Memory B cell (primary cell): ENCODE measurements at places on chromosomes 16 and 17.

DNA sequence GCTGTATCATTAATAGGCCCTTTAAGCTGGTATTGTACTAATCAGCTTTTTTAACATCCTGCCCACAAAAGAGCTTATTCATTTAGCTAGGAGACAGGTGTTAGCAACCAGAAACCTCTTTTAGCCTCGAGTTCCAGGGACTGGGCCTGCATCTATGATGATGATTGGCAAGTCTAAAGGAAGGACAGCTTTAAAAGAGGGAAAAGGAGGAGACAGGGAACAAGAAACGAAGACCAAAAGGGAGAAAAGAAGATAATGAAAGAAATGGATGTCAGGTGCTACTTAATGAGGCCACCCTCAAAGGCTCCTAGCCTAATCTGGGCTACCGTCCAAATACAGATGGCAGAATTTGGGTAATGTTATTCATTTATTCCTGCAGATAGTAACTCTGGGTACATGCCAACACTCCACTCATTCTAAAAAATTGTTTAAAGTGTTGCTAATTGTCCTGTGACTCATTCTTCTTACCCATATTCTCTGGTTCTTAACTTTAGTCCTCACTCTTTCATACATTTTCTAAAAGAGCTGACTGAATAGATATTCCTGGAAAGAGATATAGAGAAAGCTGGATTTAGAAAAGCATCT is 18.7 kb upstream of the RFFL start:
- H3K27ac ChIP-seq: peak overlapping the region; percentile 9
- H3K36me3 ChIP-seq: no peaks in the 10 kb centered on the region
- H3K4me3 ChIP-seq: no peak overlapping the region
- H3K27me3 ChIP-seq: no peaks in the 10 kb centered on the region
- peaks cover 36% of the 10 kb centered on the region for H3K4me1 ChIP-seq
- no peak for DNase-seq

- no peak overlapping the region for H3K4me3 ChIP-seq
- no peaks in the 10 kb centered on the region for H3K27me3 ChIP-seq
- H3K4me1 ChIP-seq: peaks cover 11% of the 10 kb centered on the region
Observed at GRCh38 chr17:8839410-8839935, 28.0 kb downstream of the PIK3R6 start.

GRCh38 chr17:45190503-45191255 is 29.0 kb downstream of the HEXIM2 start:
- no peak overlapping the region for H3K27ac ChIP-seq
- DNase-seq: no peak
- H3K4me3 ChIP-seq: no peak overlapping the region
- H3K27me3 ChIP-seq: peaks cover 2% of the 10 kb centered on the region
- H3K36me3 ChIP-seq: no peaks in the 10 kb centered on the region

DNA sequence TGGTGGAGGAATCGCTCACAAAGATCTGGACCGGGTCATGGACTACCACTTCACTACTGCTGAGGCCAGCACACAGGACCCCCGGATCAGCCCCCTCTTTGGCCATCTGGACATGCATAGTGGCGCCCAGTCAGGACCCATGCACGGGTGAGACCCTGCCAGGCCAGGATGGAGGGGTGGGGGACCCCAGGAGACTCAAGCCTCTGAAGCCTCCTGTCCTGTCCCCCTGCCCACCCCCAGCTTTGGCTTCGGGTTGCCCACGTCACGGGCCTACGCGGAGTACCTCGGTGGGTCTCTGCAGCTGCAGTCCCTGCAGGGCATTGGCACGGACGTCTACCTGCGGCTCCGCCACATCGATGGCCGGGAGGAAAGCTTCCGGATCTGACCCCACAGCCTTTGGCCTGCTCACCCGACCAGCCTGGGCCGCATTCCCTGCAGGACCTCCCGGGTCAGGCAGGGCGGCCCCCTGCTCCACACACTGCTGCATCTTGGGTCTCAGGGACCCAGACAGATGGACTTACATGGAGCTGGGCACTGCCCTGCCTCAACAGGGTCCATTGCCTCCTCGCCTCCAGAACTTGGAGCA is 3.8 kb downstream of the BCKDK start:
- H3K4me3 ChIP-seq: no peak overlapping the region
- no peaks in the 10 kb centered on the region for H3K27me3 ChIP-seq
- peaks cover 16% of the 10 kb centered on the region for H3K4me1 ChIP-seq
- H3K36me3 ChIP-seq: peaks cover 3% of the 10 kb centered on the region

DNA sequence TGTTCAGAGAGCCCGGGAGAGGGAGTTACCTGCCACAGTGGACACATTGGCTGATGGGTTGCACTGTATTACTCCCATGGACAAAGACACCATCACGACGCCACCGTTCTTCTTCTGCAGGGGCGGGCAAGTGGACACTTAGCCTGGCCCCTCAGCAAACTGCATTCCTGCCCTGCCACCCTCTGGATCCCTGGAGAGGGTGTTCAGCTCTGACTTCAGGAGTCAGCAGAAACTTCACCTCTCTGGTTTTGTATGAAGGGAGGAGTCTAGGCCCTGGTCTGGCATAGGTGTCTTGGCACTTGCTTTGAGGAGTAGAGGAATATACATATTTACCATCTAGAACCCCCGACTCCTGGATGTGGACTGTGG is 9.3 kb downstream of the DPEP2 start:
- no peak overlapping the region for H3K4me3 ChIP-seq
- peaks cover 31% of the 10 kb centered on the region for H3K4me1 ChIP-seq
- no peak for DNase-seq
- no peaks in the 10 kb centered on the region for H3K36me3 ChIP-seq
- H3K27me3 ChIP-seq: no peaks in the 10 kb centered on the region

DNA sequence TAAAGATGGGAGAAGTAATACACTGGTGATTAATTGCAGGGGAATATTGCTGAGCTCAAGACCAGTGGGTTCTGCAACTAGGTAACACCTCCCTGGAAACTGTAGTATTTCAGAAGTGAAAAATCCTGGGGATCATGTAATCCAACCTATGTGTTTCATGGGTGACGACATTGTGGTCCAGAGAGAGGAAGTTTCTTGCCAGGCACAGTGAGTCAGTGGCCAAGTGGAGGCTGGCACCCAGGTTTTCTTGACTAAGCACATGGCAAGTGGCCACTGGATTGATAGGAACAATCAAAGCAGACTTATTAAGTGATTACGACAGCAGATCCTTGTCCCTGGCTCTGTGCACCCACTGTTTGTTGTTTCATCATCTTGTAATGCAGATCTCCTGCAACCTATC is 14.6 kb upstream of the CIITA start:
- no peak overlapping the region for H3K4me3 ChIP-seq
- H3K27me3 ChIP-seq: no peaks in the 10 kb centered on the region
- peaks cover 33% of the 10 kb centered on the region for H3K4me1 ChIP-seq
- peaks cover 31% of the 10 kb centered on the region for H3K36me3 ChIP-seq
- no peak for DNase-seq

GRCh38 chr17:21535686-21536375 is 156.5 kb upstream of the KCNJ18 start:
- H3K36me3 ChIP-seq: peaks cover 35% of the 10 kb centered on the region
- H3K4me1 ChIP-seq: no peaks in the 10 kb centered on the region

DNA sequence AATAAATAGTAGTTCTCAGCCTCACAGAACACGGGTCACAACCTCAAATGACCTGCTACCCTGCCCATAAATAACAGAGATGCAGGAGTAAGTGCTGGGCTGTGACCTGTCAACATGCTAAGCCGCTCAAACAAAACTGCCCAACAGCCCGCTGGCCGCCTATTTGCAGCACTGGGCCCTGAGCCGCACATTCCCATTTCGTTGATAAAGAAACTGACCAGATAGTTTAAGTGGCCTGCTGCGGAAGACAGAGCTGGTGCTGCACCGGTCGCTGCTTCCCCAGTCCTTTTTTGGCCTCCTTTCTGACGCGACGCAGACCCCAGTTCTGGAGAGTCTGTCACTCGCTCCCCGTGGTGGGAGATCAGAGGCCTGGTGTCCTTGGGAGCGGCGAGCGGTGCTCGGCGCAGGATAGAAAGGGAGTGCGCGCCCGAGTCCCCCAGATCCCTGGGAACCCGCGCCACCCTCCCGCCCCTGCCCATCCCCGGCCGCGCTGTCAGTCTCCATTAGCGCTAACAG is 349 bp upstream of the SLC6A2 start:
- H3K4me3 ChIP-seq: no peak overlapping the region
- H3K27me3 ChIP-seq: peaks cover 10% of the 10 kb centered on the region
- no peak overlapping the region for H3K27ac ChIP-seq
- no peaks in the 10 kb centered on the region for H3K4me1 ChIP-seq
- no peaks in the 10 kb centered on the region for H3K36me3 ChIP-seq
- no peak for DNase-seq

- H3K36me3 ChIP-seq: peaks cover 39% of the 10 kb centered on the region
- H3K27ac ChIP-seq: no peak overlapping the region
- H3K4me1 ChIP-seq: peaks cover 10% of the 10 kb centered on the region
- H3K27me3 ChIP-seq: no peaks in the 10 kb centered on the region
- H3K4me3 ChIP-seq: no peak overlapping the region
Observed at GRCh38 chr17:12098568-12098967, 77.9 kb downstream of the MAP2K4 start.

GRCh38 chr16:89315271-89315670 is 97.8 kb downstream of the ZNF778 start:
- H3K4me3 ChIP-seq: no peak overlapping the region
- peaks cover 65% of the 10 kb centered on the region for H3K4me1 ChIP-seq
- peaks cover 6% of the 10 kb centered on the region for H3K36me3 ChIP-seq
- no peak for DNase-seq
- peak overlapping the region; percentile 78 for H3K27ac ChIP-seq
- no peaks in the 10 kb centered on the region for H3K27me3 ChIP-seq

DNA sequence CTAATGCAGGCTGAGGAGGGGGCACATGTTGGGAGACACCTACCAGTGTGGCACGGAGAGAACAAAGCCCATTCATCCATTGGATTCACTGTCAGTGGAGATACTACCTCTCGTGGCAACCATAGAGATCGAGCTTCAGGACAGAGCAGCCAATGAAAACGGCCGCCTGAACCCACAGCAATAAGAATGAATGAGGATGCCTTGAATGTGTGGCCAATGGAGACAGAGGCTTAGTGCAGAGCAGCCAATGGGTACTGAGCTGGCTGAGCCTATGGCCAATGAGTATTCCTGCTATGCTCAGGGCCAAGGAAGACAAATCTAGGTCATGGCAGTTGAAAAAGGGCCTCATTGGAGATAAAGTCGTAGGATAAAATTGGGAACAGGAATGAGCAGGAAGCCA is 10.9 kb downstream of the ARHGEF15 start:
- no peak overlapping the region for H3K27ac ChIP-seq
- H3K36me3 ChIP-seq: no peaks in the 10 kb centered on the region
- no peak overlapping the region for H3K4me3 ChIP-seq
- peaks cover 12% of the 10 kb centered on the region for H3K4me1 ChIP-seq
- DNase-seq: no peak
- peaks cover 25% of the 10 kb centered on the region for H3K27me3 ChIP-seq

- DNase-seq: no peak
- peaks cover 19% of the 10 kb centered on the region for H3K4me1 ChIP-seq
- H3K27ac ChIP-seq: no peak overlapping the region
- H3K4me3 ChIP-seq: no peak overlapping the region
Observed at GRCh38 chr16:80707686-80708085, 96.7 kb downstream of the CDYL2 start.

- DNase-seq: no peak
- H3K4me1 ChIP-seq: no peaks in the 10 kb centered on the region
- H3K36me3 ChIP-seq: no peaks in the 10 kb centered on the region
Observed at GRCh38 chr16:54493594-54493993, 207.0 kb upstream of the IRX3 start.

- no peaks in the 10 kb centered on the region for H3K36me3 ChIP-seq
- no peak overlapping the region for H3K27ac ChIP-seq
- no peaks in the 10 kb centered on the region for H3K27me3 ChIP-seq
- no peak overlapping the region for H3K4me3 ChIP-seq
- no peaks in the 10 kb centered on the region for H3K4me1 ChIP-seq
Observed at GRCh38 chr16:5367951-5368350, 270.4 kb upstream of the EEF2KMT start.

GRCh38 chr17:7922269-7922844 is 6.3 kb upstream of the RNF227 start:
- H3K4me3 ChIP-seq: peak overlapping the region; percentile 80
- no peak for DNase-seq
- no peaks in the 10 kb centered on the region for H3K27me3 ChIP-seq

GRCh38 chr17:12877953-12878669 is 88.8 kb downstream of the ARHGAP44 start:
- no peak overlapping the region for H3K27ac ChIP-seq
- peaks cover under 1% of the 10 kb centered on the region for H3K36me3 ChIP-seq
- no peak overlapping the region for H3K4me3 ChIP-seq
- H3K4me1 ChIP-seq: no peaks in the 10 kb centered on the region

DNA sequence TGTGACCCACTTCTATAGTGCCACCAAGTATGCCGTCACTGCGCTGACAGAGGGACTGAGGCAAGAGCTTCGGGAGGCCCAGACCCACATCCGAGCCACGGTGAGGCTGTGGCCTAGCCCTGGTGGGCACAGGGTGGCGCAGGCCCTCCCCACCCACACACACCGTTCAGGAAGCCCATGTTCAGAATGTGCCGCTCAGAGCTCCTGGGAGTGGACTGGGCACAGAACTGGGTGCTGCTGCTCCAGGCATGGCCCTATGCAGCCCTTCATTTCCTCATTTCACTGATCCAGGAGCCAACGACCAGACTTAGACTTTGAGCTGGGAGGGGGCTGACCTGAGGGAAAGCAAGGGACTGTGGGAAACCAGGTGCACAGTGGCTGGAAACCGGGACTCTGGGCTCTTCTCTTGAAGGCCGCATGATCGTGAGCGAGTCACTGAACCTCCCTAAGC is 2.4 kb upstream of the MRM1 start:
- H3K4me3 ChIP-seq: no peak overlapping the region
- H3K27ac ChIP-seq: no peak overlapping the region
- H3K27me3 ChIP-seq: peaks cover 2% of the 10 kb centered on the region
- peaks cover 16% of the 10 kb centered on the region for H3K4me1 ChIP-seq
- H3K36me3 ChIP-seq: peaks cover 3% of the 10 kb centered on the region
